ENCODE measurements at places on chromosomes 6 and 20.

GRCh38 chr6:111657146-111657545 is 51.5 kb upstream of the TRAF3IP2 start:
- DNase-seq, result no peak

GRCh38 chr20:38392356-38392755 is 42.8 kb downstream of the SNHG17 start:
- no peak for DNase-seq

GRCh38 chr6:132190097-132190814 is 211.0 kb downstream of the MOXD1 start:
- no peak for DNase-seq

GRCh38 chr6:108895571-108895970 is 47.3 kb downstream of the ARMC2 start:
- no peak for DNase-seq

GRCh38 chr6:78157606-78158005 is 504.8 kb downstream of the MEI4 start:
- DNase-seq, result no peak

GRCh38 chr6:149864578-149865535 is 698 bp upstream of the LRP11 start:
- DNase-seq, result peak; percentile 30

- DNase-seq, result no peak
Observed at GRCh38 chr20:59966428-59966827, 8.2 kb downstream of the CDH26 start.

DNA sequence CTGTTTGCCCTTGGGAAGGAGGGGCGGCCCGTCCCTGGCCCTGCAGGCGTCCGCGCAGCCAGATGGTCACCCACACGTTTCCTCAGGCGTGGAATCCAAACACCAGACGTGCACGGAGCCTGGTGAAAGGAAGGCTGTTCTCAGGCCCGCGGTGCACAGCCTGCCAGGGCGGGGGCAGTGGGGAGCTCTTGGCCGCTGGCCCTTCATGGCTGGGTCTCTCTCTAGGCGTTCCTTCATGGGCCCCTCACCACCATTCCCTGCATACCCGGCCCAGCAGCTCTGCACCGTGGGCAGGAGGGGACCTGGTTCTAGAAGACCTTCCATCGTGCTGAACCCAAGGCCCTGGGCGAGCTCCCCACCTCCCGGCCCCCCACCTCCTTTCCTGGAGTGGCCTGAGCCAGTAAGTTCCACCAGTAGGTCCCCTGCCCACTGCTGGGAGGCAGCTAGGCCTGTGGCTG is 30.4 kb upstream of the SMOC2 start:
- DNase-seq, result no peak

Data from GM12891 (cell line).